ENCODE measurements at places on chromosomes 2 and 18.

DNA sequence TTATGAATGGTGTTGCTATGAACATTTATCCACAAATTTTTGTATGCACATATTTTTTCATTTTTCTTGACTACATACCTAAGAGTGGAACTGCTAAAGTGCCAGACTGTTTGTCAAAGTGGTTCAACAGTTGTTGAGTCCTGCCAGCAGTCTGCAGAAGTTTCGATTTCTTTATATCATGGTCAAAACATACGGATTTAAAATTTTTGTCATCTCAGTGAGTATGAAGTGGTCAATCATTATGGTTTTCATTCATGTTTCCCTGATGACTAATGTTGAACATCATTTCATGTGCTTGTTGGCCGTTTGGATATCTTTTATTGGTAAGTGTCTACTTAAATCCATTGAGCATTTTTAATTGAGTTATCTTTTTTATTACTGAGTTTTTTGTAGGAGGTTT, 39.2 kb downstream of the CCDC138 start:
- no peak for DNase-seq

DNA sequence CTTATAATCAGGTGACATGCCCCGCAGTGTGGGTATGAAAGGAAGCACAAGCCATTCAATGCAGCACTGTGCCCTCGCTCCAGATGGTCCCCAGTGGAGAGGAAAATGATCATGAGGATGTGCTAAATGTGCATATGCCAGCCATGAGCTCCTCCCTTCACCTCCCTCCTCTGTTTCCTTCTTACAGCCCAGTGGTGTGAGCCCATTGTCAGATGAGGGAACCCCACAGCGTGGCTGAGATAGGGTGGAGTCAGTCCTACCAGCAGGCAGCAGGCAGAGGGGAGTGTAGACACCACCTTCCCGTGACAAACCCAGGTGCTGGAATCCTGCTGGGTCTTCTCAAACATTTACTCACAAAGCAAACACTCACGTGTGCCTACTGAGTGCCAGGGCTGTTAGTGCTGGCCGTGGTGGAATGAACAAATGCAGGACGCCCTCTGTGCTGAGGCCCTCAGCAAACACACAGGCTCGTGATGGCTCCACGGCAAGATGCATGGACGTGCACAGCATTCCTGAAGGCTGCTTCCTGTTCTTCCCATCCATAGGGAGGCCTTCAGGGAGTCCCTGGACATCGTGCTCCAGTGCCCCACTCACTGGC, 181.7 kb upstream of the TPO start:
- DNase-seq = no peak

DNA sequence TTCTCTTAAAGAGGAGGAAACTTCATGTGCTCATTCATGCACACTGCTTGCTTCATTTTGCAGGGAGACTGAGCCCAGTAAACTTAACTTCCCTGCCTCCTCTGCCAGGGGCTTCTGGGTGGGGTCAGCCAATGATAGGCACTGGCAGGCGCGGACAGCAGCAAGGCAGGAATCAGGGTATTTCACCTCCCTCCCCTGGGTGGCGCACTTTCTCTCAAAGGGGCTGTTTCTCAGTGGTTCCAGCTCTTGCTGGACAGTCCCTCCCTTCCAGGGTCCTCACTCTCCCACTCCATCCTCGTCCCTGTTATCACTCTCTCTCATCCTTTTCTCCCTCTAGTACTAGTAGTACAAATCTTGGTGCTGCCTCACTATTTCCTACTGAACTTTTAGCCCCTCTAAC, 320.5 kb upstream of the ZNF521 start:
- no peak for DNase-seq

DNA sequence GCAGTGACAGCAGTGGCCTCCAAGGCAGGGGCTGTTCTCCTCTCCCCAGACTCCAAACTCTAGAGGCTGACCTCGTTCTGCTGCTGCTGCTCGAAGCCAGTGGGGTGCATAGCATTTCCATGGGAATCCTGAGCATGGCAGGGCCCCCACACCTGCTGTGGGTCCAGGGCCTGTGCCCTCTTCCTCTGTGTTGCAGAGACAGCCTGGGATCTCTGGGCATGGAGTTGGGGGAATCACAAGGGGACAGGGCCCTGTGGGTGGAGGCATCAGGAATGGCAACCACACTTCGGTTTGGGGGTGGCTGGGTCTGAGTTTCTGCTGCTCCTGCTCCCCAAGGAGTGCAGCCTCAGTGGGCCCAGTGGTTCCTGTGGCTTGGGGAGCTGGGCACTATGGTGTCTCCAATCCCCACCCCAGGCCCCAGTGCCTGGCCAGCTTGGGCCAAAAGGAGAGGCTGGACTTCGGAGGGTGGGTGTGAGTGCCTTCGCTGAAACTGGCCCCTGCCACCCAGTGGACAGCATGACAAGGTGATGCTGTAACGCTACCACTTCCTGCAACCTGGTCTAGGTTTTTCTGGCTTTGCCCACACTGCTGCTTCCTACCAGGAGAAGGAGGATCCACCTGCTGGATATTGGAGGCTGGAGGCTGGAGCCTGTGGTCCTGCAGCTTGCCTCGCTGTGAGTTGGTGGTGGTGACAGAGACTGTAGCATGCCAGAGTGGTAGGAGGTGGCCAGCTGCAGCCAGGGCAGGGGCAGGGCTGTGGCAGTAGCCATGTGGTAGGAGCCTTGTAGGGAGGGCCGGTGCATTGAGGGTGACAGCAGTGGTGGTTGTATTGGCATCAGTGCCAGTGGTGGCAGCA, 56.6 kb downstream of the SOWAHC start:
- DNase-seq = no peak

- no peak for DNase-seq
These were observed 63.0 kb upstream of the SMAD2 start for GRCh38 chr18:47993409-47993808.

DNA sequence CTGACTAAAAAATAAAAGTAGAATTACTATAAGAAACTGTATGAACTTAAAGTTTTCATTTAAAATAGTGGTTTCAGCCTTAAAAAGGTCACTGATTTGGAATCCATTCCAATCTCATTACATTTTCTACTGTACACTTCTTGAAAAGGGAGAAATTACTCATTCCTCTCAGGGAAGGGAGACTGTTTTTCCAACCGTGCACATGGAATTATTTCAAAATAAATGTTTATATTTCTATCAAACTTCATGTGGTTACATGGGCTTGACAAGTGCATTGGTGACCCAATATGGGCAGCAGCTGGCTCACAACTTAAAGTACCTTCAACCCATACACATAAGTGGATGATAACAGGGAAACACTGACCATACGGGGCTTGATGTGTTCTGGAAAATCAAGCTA, 324.5 kb upstream of the THUMPD2 start:
- no peak for DNase-seq

GRCh38 chr2:176507786-176508185, 238.5 kb downstream of the MTX2 start:
- no peak for DNase-seq

GRCh38 chr2:168518555-168519066, 62.5 kb downstream of the CERS6 start:
- DNase-seq = no peak
